ENCODE measurements at places on chromosomes 16 and 17. TPM values are rescaled to one million over a fixed set of nuclear protein-coding genes. Genes with fewer than 3 reads are reported as not detected.

- H3K27ac ChIP-seq = no peak overlapping the region
- H3K36me3 ChIP-seq = no peaks in the 10 kb centered on the region
- no peak overlapping the region for H3K4me3 ChIP-seq
- H3K27me3 ChIP-seq = peaks cover 21% of the 10 kb centered on the region
- no peak for DNase-seq
These were observed 71.6 kb upstream of the PSMD7 start for GRCh38 chr16:74224828-74225612.

DNA sequence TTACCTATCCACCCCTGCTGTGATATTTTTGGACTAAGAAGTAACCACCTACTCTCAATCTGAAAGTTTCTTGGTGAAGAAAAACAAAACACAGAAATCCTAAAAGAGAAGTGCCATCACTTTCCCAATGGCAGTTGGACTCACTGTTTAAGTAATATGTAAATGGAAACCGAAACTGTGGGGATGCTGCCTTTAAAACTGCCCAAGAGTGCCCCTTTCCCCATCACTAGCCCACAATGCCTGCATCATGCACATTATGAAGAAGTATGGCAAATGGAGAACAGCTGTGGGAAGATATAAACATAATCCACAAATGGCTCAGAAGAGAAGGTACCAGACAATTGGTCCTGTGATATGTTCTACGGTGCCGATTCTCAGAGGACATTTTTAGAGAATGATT lies 33.5 kb upstream of the SLC6A2 start:
- no peak overlapping the region for H3K27ac ChIP-seq
- H3K4me3 ChIP-seq = no peak overlapping the region
- DNase-seq = no peak

DNA sequence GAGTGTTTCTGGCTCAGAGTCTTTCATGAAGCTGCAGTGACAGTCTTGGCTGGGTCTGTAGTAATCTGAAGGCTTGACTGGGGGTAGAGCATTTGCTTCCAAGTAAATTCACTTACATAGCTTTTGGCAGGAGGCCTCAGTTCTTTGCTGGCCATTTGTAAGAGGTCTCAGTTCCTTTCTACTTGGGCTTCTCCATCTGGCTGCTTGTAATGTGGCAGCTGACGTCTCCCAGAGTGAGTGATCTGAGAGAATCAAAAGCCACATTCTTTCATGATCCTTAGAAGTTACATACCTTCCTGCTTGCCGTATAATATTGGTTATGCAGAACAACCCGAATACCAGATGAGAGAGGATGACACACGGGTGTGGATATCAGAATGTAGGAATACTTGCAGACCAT lies 39.8 kb downstream of the NF1 start:
- no peak overlapping the region for H3K4me3 ChIP-seq
- peaks cover 3% of the 10 kb centered on the region for H3K36me3 ChIP-seq
- no peak for DNase-seq
- H3K27ac ChIP-seq = no peak overlapping the region

GRCh38 chr16:5605404-5605803 lies 507.8 kb upstream of the EEF2KMT start:
- no peaks in the 10 kb centered on the region for H3K4me1 ChIP-seq
- DNase-seq = no peak
- no peaks in the 10 kb centered on the region for H3K36me3 ChIP-seq
- no peak overlapping the region for H3K27ac ChIP-seq

DNA sequence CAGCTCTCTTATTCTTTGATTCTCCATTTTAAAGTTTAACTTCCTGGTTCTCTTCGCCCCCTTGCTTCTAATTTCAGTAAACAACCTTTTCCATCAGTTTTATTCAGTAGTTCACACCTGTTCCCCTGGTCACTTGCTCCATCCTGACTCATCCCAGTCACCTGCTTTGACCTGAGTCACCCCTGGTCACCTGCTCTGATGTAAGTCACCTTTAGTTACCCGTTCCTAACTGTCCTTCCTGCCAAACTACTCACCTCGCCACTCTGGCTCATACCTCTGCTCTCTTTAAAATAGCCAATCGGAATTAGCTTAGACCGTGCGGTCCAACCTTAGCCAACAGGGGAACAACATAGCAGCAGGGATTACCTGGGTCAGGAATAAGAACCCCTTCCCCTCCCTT lies 4.7 kb upstream of the NLRC5 start:
- DNase-seq = no peak
- peaks cover 74% of the 10 kb centered on the region for H3K36me3 ChIP-seq
- H3K4me1 ChIP-seq = peaks cover 79% of the 10 kb centered on the region
- H3K27me3 ChIP-seq = no peaks in the 10 kb centered on the region
- H3K4me3 ChIP-seq = no peak overlapping the region
- peak overlapping the region; percentile 99 for H3K27ac ChIP-seq

DNA sequence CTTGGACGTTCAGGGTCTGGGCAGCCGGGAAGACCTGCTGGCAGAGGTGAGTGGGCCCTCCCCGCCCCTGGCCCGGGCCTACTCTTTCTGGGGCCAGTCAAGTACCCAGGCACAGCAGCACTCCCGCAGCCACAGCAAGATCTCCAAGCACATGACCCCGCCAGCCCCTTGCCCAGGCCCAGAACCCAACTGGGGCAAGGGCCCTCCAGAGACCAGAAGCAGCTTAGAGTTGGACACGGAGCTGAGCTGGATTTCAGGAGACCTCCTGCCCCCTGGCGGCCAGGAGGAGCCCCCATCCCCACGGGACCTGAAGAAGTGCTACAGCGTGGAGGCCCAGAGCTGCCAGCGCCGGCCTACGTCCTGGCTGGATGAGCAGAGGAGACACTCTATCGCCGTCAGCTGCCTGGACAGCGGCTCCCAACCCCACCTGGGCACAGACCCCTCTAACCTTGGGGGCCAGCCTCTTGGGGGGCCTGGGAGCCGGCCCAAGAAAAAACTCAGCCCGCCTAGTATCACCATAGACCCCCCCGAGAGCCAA lies 8.6 kb upstream of the ABCC3 start:
- H3K36me3 ChIP-seq = no peaks in the 10 kb centered on the region
- H3K27ac ChIP-seq = no peak overlapping the region
- peaks cover 10% of the 10 kb centered on the region for H3K4me1 ChIP-seq
- DNase-seq = peak; percentile 72

Gene GPR142
- total RNA-seq = not detected

GRCh38 chr17:20098314-20098713 lies 89.2 kb downstream of the SPECC1 start:
- H3K4me1 ChIP-seq = no peaks in the 10 kb centered on the region
- no peaks in the 10 kb centered on the region for H3K36me3 ChIP-seq
- no peak overlapping the region for H3K4me3 ChIP-seq
- H3K27ac ChIP-seq = no peak overlapping the region
- peaks cover 6% of the 10 kb centered on the region for H3K27me3 ChIP-seq

DNA sequence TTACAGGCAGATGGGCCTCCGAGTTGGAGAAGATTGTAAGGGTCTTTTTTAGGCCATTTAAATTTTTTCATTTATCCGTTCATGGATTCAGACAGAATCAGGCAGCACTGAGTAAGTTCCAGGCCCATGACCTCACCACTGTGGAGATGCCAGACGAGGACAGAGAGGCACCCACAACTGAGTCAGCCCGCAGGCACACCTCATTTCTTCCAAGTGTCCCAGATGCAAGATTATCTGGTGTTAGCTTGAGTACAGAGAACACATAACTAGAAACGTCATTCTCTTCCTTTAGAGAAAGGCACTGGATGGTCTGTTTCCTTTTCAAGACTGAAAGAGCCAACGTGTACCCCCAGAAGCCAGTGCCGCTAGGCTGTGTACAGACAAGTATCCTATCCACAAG lies 16.9 kb downstream of the CLEC16A start:
- peaks cover 69% of the 10 kb centered on the region for H3K4me1 ChIP-seq
- no peak overlapping the region for H3K27ac ChIP-seq
- H3K27me3 ChIP-seq = no peaks in the 10 kb centered on the region
- H3K36me3 ChIP-seq = peaks cover 48% of the 10 kb centered on the region

DNA sequence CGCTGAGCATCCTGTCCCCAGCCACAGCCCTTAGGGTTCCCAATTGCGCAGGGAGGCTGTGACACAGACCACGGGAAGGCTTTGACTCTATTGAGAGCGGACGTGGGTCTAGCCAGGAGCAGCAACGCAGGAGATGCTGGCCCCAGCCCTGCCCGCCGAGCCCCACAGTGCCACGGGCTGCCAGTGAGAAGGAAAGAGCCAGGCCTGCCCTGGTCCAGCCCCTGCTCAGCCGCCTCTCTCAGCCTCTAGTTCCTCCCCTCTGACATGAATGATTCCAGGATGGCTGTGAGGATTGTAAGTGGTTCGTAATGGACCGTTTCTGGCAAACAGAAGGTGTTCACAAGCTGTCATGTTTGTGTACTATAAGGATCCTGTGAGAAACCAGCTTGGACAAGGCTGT lies 2.5 kb downstream of the BHLHA9 start:
- peaks cover 37% of the 10 kb centered on the region for H3K27me3 ChIP-seq
- H3K27ac ChIP-seq = no peak overlapping the region
- no peaks in the 10 kb centered on the region for H3K36me3 ChIP-seq
- no peak overlapping the region for H3K4me3 ChIP-seq
- no peak for DNase-seq

DNA sequence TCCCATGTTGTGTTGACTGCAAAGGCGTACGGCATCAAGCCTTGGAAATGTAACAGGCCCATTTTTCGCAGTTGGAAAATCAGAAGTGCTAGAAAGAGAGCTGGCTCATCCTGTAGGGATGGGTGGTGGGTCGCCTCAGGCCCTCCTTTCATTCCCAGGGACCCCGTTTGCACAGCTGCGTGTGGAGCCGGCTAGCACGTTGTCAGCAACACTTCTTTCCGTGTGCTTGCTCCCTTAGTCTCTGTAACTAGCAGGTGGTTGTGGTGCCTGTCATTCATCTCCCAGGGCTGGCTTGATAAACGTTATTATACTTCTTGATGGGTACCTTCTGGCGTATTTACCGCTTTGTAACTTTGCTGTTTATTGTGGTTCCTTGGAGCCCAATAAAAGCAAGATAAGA lies 239.0 kb upstream of the CACNG5 start:
- no peaks in the 10 kb centered on the region for H3K27me3 ChIP-seq
- no peak for DNase-seq
- H3K4me3 ChIP-seq = no peak overlapping the region
- H3K4me1 ChIP-seq = no peaks in the 10 kb centered on the region

DNA sequence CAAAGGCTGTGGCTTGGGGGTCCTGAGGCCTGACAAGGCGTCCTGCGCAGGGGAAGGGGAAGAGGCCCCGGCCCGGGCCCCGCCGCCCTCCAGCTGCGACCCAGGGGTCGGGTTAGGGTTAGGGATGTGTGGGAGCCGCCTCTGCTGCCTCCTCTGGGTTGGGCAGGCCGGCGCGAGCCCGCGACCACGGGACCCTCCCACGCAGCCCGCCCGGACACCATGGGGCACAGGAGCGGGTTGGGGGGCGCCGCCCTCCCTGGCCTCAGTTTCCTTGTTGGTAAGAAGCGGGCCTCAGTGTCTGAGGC lies 386 bp downstream of the CIAO3 start:
- peaks cover 32% of the 10 kb centered on the region for H3K4me1 ChIP-seq
- peak overlapping the region; percentile 85 for H3K4me3 ChIP-seq
- H3K27ac ChIP-seq = peak overlapping the region; percentile 71

Gene ADORA2B
- 1.7 TPM for total RNA-seq

Gene GPRC5B
- not detected for total RNA-seq

Gene OR2C1
- not detected for total RNA-seq

GRCh38 chr17:50062293-50063243 lies 6.7 kb downstream of the ITGA3 start:
- DNase-seq = no peak
- H3K4me3 ChIP-seq = no peak overlapping the region
- H3K27ac ChIP-seq = no peak overlapping the region
- no peaks in the 10 kb centered on the region for H3K36me3 ChIP-seq
- peaks cover 4% of the 10 kb centered on the region for H3K4me1 ChIP-seq
- no peaks in the 10 kb centered on the region for H3K27me3 ChIP-seq

DNA sequence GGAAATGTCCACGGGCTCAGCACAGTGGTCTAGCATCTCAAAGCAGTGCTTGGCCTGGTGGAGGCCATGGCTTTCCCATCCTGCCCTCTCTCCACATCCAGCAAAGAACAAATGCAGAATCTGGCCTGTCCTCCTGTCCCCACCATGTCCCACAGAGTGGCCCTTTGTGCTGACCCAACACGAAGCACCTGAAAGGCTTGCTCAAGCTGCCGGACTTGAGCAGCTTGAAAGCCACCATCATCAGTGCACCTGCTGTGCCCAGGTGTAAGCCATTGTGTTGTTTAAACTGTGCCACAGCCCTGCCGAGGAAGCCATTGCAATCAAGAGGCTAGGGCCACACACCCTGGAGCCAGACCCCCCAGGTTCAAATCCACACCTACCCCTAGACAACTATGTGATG lies 115.5 kb downstream of the SOCS1 start:
- peaks cover 85% of the 10 kb centered on the region for H3K4me1 ChIP-seq
- peak overlapping the region; percentile 88 for H3K27ac ChIP-seq
- no peaks in the 10 kb centered on the region for H3K27me3 ChIP-seq
- DNase-seq = no peak
- H3K36me3 ChIP-seq = peaks cover 37% of the 10 kb centered on the region

Gene AATK
- total RNA-seq = 1.1 TPM

DNA sequence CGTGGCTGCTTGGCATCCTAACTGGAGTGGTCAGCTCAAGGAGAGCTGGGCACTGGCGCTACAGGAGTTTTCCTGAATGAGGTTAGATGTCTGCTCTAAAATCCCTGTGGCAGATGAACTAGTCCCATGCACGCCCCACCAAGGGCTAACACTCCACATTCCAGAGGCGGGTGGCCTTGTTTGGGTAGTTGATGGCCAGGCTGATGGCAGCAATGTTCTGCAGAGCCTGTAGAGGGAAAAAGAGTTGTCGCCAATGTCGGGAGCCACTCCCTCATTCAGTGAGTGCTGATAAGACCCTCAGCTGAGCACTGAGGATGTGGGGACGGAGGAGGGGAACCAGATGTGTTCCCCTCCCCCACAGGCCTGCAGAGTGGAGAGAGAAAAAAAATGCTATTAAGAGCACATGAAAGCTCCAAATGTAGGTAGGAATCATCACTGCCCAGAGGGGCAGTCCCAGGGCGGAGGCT lies 42.5 kb upstream of the ATP2A3 start:
- no peak overlapping the region for H3K27ac ChIP-seq
- DNase-seq = peak; percentile 13
- H3K4me3 ChIP-seq = no peak overlapping the region
- H3K27me3 ChIP-seq = no peaks in the 10 kb centered on the region
- peaks cover 29% of the 10 kb centered on the region for H3K36me3 ChIP-seq

Gene KLHL10
- total RNA-seq = not detected

DNA sequence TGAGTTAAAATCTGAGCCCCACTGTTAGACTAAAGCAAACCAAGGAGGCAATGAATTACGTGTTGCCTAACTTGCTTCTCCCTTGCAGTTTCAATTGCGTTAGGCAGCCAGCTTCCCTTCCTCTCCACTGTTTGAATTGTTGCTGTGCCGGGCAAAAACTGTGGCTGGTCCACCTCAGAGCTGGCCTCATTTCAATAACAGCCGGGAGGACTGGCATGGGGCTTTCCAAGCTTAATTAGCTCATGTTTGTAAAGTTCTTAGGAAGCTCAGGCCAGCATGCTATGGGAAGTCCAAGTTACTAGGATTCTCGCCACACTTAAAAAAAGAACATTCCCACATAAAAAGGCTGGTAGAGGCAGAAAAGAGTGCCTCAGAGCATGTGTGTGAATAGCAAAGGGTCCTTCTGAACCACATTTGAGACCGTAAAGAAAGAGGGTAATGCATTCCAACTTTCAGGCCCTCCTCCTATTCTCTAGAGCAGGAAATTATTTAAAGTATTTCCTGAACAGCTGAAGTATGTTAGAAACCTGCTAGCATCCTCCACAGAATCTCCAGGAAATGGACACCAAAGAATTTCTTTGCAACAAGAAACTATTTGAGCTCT lies 79.0 kb upstream of the SMURF2 start:
- no peaks in the 10 kb centered on the region for H3K36me3 ChIP-seq
- no peak overlapping the region for H3K4me3 ChIP-seq
- peaks cover 29% of the 10 kb centered on the region for H3K4me1 ChIP-seq
- no peak for DNase-seq
